ENCODE measurements at places on chromosomes 3 and 15.

DNA sequence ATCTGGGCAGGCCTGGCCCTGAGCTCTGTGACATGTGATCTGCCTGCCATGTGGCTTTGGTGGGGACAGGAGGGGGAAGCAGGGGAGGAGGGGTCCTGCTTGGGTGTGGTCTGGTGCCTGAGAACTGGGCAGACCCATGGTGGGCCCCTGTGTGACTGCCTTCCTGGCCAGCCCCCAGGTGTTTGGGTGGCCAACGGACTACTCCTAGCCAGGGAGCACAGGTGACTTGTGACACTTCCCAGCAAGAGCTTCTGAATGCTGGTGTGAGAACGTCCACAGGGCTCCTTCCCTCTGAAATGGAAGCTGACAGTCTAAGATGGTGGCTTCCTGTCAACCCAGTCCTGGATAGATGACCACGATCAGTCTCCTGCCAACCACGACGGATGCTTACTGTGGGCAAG lies 136.1 kb upstream of the MEF2A start:
- no peak for DNase-seq

DNA sequence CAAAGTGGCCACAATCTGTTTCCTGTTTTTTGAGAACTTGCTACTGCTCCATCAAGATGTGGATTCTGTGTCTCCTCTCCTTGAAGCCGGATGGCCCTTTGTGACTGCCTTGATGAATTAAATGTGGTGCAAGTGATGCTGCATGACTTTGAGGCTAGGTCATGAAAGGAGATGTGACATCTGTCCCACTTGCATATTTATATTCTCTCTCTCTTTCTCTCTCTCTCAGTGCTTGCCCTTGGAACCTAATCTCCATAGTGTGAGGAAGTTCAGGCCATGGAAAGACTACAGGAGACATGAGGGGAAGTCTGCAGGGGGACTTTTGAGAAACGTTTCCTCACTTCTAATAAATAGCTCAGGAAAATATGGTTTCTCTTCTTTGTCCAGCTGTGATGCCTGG lies 50.0 kb upstream of the ADPGK start:
- DNase-seq = no peak

GRCh38 chr3:43873723-43874122 lies 183.0 kb downstream of the ABHD5 start:
- no peak for DNase-seq

DNA sequence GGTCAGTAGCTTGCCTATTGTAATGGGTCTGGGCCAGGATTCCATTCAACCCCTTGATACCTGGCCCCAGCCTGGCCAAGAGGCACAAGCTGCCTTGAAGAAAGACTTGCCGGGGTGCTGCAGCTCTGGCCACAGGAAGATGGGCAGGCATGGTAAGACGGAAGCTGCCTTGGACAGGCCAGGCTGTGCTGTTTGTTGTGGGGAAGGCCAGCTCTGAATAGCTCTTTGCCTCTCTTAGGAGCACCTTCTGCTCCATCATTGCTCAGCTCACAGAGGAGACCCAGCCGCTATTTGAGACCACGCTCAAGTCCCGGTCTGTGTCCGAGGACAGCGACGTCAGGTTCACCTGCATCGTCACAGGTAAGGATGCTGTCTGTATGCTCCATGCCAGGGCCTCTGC lies 10.1 kb downstream of the ALPK3 start:
- DNase-seq = no peak

- DNase-seq = no peak
Measured at GRCh38 chr3:62727536-62727935, 147.7 kb downstream of the CADPS start.

- no peak for DNase-seq
Measured at GRCh38 chr15:90058775-90059174, 43.5 kb downstream of the IDH2 start.

GRCh38 chr3:148307443-148307843 lies 390.3 kb upstream of the AGTR1 start:
- DNase-seq = no peak

GRCh38 chr3:112829046-112829445 lies 17.6 kb downstream of the CD200R1L start:
- DNase-seq = no peak

GRCh38 chr15:69876064-69876940 lies 221.4 kb downstream of the TLE3 start:
- no peak for DNase-seq

DNA sequence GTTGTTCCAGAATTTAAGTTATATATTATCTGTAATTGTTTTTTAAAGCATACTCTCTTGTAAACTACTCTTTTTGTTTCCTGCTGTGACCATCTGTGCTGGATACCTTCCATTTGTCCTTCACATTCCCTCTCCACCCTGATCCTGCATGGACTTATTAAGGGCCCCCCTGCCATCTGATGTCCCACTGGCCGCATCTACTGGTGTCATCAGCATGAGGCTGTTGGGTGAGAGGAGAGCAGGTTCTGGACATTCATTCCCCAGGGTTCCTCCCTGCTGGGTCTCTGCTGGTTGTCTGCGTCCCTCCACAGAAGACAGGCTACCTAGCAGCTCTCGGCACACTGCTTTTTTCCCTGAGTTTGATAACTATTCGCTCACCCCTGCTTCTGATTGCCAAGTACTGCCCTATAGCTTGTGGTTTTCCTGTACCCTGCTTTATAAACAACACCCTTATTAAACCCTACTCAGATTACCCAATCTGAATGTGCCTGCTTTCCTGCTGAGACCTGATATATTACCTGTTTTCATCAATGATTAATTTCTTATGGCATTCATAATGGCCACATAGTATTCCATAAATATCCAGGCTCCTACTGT lies 7.7 kb downstream of the CMTM8 start:
- DNase-seq = no peak

DNA sequence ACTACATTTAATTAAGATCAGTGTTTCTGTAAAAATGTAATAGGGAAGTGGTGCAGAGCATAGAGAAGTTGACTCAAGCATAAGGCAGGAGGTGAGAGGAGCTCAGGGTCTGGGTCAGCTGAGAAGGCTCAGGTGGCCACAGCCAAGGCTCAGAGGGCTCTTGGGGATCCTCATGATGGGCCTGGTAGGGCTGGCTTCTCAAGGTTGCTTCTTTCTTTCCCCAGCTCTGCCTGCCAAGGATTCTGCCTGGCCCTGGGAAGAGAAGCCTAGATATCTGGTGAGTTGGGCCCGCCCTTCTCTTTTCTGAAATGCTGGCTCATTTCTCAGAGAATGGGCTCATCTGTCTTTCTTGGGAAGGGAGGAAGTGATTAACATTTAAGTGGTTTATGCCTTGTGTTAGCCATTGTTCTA lies 6.5 kb downstream of the ZNF589 start:
- DNase-seq = no peak

DNA sequence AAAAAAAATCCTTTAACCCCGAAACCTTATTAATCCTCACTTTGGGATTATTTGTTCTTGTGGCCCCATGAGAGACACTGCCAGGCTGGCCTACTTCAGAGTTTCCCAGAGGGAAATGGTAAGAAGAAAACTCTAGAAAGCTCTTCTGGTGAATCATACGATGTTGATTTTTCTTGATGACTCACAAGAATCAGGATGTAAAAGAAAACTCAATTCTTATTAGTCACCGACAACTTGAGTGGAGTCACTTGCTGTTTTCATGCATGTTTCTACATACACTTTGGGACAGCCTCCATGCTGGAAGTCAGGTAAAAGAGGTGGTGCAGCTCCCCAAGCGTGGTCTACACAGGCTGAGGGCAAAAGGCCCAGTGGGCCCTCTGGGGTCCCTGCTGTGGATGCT lies 42.8 kb downstream of the MYO5C start:
- DNase-seq = no peak
